ENCODE measurements at places on chromosomes 16 and 17.

DNA sequence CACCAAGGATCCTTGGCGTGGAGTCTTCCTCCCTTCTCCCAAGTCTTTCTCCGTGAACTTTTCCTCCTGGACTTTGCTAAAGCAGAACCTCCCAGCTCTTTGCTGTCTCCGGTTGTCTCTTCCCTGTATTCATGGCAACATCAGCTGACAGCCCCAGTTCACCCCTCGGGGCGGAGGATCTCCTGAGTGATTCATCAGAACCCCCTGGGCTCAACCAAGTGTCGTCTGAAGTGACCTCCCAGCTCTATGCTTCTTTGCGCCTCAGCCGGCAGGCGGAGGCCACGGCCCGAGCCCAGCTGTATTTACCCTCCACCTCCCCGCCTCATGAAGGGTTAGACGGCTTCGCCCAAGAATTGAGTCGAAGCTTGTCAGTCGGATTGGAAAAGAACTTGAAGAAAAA, 943 bp downstream of the CNTROB start:
- peak; percentile 53 for DNase-seq

DNA sequence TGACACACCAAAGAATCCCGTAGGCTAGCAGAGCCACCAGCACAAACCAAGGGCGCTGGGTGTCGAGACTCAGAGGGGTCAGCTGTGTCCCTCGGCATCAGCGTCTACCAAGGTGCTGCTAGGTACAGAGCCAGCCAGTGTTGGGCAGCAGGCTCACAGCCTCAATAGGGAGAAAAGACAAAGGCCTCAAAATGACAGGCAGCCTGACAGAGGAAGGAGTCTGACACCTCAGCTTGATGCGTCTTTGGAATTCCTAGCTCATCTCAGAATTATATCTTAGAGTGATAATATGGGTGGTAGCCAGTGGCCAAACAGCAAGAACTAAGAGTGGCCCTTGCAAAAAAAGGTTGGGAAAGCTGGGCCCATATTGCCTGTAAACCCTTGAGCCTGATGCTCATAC, 45.9 kb downstream of the HS3ST3B1 start:
- no peak for DNase-seq

DNA sequence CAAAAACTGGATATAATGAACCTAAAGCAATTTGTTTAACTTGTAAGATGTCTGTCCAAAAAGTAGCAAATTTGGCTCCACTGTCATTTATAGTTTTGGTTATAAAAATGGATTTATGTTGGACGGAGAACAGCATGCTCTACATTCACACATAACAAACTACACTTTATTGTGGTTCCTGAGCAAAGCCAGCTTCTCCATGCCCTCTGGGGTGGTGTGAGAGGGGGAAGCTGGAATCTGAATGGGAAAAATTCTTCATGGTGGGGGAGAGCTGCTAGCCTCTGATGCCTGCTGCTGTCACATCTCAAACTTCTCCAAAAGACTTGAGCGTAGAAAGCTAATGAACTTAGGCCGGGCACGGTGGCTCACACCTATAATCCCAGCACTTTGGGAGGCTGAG, 9.8 kb upstream of the METTL9 start:
- no peak for DNase-seq

DNA sequence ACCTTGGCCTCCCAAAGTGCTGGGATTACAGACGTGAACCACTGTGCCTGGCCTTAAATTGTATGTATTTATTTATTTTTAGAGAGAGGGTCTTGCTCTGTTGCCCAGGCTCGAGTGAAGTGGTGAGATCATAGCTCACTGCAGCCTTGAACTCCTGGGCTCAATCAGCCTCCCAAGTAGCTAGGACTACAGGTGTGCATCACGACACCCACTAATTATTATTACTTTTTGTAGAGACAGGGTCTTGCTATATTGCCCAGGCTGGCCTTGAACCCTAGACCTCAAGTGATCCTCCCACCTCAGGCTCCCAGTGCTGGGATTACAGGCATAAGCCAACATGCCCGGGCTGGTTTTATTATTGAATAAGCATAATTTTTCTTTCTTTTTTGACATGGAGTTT, 4.1 kb upstream of the NFATC2IP start:
- DNase-seq = no peak

Measured in CD4-positive, alpha-beta T cell treated with Interferon alpha-2 for 1 hour (primary cell).